ENCODE measurements at places on chromosomes 12 and 14.

GRCh38 chr12:108896336-108896735 is 16.4 kb downstream of the DAO start:
- DNase-seq = no peak

DNA sequence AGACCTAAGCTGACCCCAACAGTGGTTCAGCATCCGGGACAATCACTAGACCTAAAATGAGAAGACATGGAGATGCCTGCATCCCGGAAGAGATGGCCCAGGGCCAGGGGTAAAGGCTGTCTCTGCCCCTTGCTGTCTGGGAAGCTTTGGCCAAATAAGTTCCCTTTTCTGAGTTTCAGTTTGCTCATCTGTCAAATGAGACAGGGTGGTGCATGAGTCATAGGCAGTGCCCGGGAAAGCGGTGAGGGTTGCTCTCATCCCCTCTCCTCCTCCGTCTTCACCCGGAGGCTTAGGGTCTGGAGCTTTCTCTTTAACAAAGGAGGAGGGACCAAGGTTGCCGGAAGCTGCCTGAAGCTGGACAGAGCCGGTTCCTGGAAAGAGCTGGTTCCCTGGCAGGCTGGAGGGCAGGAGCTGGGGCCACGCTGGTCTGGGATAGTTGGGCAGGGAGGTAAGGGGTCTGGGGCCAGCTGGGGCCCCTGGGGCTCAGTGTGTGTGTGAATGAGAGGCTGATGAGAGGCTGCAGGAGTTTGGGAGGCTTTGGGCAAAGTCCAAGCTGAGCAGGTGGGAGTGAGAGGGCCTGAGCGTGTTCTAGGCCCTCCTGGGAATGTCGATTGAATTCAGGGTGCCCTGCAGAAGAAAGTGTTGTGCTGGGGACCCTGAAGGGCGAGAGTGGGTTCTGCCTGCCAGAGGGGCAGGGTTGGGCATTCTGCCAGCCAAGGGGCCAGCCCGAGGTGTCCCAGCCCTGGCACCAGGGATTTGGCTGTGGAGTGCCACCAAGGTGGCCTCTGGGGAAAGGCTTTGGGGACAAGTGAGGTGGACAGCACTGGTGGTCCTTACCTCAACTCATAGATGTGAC is at the start of gene SDSL:
Gene SDSL, plus strand, starts transcription at position 351 of the 856 bp plus-strand sequence. CDS start 5,603 bp downstream, outside the sequence.
- DNase-seq = peak; percentile 98

DNA sequence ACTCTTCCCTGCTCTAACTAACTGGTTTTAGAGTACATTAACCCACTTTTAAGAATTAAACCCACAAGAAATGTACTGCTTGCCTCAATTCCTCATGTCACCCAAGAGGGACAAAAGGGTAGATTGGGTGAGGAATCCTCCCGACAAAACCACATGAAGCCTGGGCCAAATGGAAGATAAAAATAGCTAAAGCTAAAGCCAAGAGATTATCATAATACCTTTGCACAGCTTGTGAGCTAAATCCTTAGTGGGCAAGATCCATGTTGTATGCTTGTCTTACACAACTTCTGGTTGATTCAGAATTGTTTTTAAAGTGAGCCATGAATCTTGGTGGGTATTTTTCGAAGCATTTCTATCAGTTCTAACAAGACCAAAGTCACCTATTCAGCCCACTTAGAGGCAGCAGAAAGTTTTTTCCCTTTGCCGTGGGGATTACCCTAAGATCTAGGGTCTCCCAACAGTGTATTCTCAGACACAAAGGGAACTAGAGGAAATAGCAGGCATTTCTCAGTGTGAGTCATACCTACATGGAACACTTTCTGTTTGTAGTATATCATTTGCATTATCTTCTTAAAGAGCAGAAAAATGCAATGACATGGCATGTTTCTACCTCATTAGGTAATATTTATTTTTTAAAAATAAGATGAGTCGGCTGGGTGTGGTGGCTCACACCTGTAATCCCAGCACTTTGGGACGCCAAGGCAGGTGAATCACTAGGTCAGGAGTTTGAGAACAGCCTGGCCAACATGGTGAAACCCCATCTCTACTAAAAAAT is 616.6 kb downstream of the KCNH5 start:
- no peak for DNase-seq

DNA sequence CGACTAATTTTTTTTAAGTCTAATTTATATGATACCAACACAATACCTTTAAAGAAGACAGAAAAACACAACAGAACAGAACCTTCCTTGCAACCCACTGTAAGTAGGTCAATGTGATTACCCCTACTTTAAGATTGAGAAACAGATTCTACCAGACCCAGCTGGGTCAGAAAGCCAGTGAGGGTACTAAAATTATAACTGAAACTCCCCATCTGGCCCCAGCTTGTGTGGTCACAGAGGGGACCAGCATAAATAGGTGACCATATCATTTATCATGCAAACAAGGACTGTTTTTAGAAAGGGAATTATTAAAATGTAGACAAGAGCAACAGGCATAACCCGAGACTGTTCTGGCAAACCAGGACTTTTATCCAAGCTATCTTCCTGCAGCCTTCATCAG is 30.1 kb upstream of the FRMD6 start:
- DNase-seq = no peak

GRCh38 chr14:89162586-89162985 is 254.4 kb downstream of the FOXN3 start:
- DNase-seq = no peak

GRCh38 chr12:72464471-72464870 is 192.3 kb downstream of the TRHDE start:
- DNase-seq = no peak

DNA sequence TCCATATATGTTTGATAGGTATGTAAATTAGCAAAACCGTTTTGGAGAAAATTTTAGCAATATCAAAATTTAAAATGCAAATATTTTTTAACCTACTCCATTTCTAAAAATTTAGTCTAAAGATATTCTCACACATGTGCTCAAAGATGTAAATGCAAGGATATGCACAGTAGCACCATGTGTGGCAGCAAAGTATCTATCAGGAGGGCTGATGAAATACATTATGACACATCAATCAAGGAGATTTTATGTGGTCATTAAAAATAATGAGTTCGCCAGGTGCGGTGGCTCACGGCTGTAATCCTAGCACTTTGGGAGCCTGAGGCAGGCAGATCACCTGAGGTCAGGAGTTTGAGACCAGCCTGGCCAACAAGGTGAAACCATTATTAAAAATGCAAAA is 8.0 kb upstream of the C1R start:
- DNase-seq = no peak

GRCh38 chr12:43362910-43363694 is 188.9 kb downstream of the ADAMTS20 start:
- DNase-seq = no peak

DNA sequence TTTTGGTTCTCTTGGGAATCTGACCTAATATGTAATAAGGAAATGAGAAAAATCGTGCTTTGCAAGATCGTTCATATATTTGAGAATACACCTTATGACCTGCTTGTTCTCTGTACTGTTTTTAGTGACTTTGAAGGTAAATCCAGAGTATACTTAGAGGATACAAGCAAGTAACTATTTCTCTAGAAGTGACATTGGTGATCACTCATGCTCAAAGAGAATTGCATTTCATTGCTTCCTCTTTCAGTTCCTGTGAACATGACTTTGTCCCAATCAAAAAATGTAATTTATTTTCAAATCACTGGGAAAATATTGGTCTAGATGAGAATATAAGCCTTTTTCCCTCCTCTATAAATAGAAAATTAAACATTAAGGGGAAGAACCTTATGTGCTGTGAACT is 2.7 kb downstream of the KTN1 start:
- peak; percentile 11 for DNase-seq

DNA sequence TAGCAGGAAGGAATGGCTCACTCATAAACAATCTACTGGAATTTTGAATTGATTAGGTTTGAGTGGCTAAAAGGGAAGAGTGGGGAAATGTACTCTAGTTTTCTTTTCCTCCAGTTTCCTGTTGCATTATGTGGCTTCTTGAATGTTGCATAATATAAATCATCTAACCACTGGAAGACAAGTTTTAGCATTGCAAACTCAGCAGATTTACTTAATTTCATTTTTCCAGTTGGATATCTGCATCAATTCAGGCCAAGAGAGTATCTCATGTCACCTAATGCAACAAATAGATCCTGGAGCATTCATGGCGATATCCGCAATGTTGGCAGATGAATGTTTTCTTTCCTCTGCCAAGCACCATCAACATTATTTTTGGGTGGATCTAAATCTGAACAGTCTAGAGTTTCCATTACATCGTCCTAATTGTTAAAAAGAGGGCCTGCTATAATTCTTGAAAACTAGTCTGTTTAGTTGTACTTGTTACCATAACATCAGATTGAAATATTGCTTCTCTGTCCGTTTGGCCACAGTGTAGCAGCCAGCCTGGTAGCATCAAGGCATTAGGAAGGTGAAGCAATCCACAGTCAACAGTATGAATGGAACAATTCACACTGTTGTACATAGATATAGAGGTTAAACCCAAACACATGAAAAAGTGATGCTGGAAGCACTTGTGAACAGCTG is 544.2 kb downstream of the ETNK1 start:
- no peak for DNase-seq

DNA sequence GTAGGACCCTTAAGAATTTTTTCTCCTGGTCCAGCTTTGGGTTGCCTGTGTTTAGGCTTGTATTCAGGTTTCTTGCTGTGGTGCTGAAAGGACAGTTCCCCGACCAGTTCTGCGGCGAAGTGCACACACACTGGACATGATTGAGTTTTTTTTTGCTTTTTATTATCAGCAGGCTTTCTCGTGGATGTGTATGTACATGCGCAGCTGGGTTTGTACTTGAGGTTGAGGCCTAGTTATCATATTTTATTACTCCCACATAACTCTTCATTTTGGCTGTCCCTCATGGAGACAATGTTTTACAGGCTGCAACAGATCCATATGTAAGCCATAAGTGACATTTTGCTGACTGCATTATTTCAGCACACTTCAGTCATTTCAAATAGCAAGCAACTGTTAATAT is 2.5 kb downstream of the SCN8A start:
- peak; percentile 58 for DNase-seq

DNA sequence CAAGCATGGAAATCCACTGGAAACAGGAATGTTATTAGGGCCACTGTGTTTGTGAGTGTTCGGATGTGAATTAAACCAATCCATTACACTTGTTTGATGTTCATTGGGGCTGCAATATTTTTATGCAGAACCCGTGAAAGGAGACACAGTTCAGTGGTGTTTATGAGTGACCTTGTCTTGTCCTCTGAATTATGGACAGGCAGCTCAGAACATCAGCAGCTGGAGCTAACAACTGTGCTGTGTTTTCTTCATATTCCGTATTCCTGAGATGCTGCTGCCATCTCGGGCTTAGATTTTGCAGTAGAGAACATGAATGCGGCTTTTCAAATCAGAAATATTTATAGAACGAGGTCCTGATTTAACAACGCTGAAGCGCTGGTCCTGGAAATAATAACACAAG is 20.3 kb upstream of the CACNA1C start:
- no peak for DNase-seq

- no peak for DNase-seq
Measured at GRCh38 chr12:82593143-82593542, 93.6 kb upstream of the TMTC2 start.

- no peak for DNase-seq
Measured at GRCh38 chr12:75650595-75651341, 139.4 kb upstream of the KRR1 start.

DNA sequence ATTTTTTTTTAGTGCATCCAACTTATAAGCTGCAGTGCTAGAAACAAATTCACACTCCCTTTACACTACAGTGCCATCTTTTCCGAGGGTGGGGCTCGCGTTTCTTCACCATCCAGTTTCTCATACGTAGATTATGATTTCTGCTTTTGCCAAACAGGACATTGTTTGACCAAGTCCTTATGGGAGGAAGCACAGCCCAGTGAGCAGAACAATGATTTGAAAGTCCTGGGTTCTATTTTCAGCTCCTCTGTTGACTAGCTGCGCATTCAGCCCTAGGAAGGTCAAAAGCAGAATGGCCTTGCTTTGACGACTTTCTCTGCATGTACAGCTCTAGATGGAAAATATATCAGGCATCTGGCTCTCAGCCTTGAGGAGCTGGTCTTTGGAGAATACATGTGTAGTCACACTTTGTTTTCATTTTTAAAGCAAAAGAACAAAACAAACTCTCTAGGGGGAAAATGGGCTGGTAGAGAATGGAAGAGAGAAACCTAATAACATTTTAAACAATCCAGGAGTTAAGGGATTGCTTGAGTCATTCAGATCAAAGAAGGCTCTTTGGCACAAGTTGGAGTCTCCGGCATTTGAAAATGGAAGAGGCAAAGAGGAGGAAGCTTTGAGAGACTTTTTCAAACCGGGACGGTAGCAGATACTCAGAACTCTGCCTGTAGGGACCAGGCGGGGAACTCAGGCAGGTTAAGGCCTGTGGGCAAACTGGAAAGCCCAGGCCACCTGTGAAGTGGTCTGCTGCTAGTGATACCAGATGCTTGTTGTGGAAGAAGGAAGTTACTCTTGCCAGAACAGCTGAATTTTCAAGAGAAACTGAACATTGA is 257.3 kb upstream of the PLEKHG7 start:
- no peak for DNase-seq

- DNase-seq = no peak
Measured at GRCh38 chr12:459430-460258, at the start of gene B4GALNT3. TSS of gene B4GALNT3 (plus strand) at chr12:459939. CDS start at chr12:460377, 438 bp downstream.

GRCh38 chr14:49778421-49778820 is 10.5 kb downstream of the KLHDC2 start:
- DNase-seq = no peak

- no peak for DNase-seq
Measured at GRCh38 chr12:93612776-93613175, 40.3 kb downstream of the SOCS2 start.

GRCh38 chr12:67155863-67156262 is 113.3 kb upstream of the CAND1 start:
- DNase-seq = no peak

DNA sequence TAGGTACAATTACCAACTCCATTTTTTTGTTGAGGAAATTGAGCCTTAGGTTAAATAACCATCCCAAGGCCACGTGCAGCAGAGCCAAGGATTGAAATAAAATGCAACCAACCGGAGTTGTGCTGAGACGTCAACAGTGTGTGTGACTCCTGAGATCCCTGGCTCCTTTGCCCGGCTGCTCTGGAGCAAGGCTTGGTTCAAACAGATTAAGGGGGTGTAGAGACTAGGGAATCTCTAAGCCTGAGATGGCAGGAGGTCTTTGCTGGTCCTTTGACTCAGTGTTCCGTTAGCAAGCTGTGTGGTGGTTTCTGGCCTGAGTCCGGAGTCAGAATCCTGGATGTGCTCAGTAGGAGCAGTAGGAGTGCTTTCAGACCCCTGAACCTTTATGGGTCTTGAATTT is 1.4 kb upstream of the SLC8A3 start:
- no peak for DNase-seq

- DNase-seq = no peak
Measured at GRCh38 chr14:103550451-103551337, 11.8 kb downstream of the BAG5 start.

GRCh38 chr14:75826599-75826998 is 155.2 kb downstream of the TGFB3 start:
- no peak for DNase-seq
